ENCODE measurements at places on chromosomes 5 and 9. TPM values are rescaled to one million over a fixed set of nuclear protein-coding genes. Genes with fewer than 3 reads are reported as not detected.

IFNA7 gene
- total RNA-seq, result not detected

CXCL14 gene
- 0.37 TPM for total RNA-seq

DNM1 gene
- 106 TPM for total RNA-seq

PCDHGA10 gene
- 0.02 TPM for total RNA-seq

GALT gene
- 14.0 TPM for total RNA-seq

ZCCHC9 gene
- 25.5 TPM for total RNA-seq

SOX30 gene
- total RNA-seq, result not detected

OR1N2 gene
- not detected for total RNA-seq

ATP10B gene
- total RNA-seq, result not detected

Measured in A549 treated with dexamethasone at 1 μM for 4 hours (cell line).